ENCODE measurements at places on chromosomes 12 and 14.

GRCh38 chr14:80926397-80927082 is 15.0 kb downstream of the CEP128 start:
- DNase-seq: no peak

DNA sequence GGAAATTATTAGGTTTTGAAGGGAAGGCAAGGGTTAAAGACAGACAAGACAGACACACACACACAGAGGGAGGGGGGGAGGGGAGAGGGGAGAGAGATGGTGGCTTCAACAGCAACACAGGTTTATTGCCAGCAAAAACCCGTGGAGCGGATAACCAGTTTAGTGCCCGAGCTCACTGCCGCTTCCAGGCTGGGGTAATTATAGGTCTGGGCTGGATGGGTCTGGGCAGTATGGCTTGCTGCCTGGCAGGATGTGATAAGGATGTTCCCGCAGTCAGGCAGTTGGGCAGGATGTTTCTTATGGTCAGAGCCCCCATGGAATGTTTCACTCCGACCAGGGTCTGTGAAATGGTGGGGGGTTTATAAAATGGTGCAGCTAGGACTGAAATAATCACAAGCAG is 4.4 kb upstream of the TDRD9 start:
- no peak for DNase-seq

DNA sequence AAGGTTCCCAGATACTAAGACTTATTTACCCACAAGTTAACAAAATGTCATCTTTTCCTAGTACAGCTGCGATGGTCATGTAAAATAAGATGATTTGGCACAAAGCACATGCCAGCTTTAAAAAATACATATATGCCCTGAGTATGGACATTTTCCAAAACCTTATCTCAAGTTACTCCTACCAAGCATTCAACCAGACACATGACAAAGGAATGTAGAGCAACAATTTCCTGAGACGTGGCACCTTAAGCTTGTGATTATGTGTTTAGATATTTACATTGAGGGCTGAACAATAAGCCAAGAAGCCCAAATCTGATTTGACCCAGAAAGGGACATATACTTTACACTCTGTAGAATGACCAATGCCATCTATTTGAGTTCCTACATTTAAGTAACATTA is 24.5 kb upstream of the OVCH1 start:
- no peak for DNase-seq

- DNase-seq: no peak
Observed at GRCh38 chr12:132066345-132066685, 77.8 kb downstream of the DDX51 start.
